T47D (cell line): ENCODE measurements at places on chromosomes 5 and 9.

DNA sequence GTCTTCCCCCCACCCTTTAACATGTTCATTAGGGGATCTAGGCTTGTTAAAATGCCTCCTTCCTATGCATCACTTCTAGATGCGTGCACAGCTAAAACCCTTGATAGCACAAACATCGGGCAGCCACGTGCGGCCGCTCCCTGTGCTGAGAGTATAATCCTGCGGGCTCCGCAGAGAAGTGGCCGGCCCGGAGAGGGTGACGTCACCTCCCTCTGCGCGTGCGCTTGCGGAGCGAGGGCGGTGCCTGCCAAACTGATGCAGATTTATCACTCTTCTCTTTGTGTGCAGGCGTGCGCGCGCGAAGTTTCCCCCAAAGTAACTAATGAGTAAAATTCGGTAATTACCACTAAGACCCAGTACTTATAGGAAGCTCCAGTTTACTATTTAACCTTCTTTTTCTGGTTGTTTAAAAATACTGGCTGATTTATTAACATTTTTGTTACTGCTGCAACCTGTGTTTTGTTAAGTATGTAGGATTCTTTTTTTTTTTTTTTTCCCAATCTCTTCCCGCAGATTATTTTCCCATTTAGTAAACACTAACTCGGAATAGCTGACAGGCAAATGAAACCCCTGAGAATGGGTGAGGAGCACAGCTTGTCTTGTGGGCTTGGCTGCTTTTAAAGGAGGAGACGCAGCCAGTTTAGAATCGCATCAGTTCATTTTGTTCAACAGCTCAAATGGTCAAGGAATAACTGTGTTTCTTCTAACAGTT lies 121.6 kb downstream of the TRIO start:
- peak; percentile 64 for DNase-seq

DNA sequence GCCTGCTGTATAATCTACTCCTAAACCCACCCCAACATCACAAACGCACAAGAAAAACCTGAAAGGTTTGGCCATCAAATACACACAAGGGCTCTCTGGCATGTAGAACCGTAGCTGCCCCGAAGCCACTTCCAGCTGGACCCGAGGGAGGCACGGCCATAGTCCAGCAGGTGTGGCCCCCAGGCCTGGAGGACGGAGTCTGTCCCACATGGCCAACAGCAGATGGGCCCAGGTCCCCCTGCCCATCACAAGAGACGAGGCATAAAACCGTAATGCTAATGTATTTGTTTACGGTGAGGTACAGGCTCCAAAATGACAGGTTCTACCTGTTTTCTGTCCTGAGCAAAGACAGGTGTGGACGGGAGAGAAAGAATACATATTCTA lies 234.2 kb downstream of the SYK start:
- peak; percentile 52 for DNase-seq

GRCh38 chr5:5667136-5667554 lies 244.7 kb downstream of the ICE1 start:
- DNase-seq, result no peak

DNA sequence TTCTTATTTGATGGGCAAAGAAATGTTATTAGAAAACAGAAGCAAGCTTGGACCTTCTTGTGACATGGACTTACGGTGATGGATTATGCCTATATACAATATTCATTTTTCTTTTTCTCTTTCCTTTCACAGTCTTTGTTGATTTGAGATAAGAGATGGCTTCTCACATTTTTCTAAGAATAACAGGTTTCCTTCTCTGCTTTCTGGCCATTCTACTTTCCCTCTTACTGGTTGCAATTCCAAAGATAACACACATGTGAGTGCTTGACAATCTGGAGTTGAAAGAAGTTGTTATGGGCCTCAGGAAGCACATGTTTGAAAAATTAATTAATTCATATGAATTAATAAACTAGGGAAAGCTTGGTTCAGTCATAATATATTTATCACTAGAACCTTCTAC lies 89.8 kb upstream of the RPS23 start:
- no peak for DNase-seq

DNA sequence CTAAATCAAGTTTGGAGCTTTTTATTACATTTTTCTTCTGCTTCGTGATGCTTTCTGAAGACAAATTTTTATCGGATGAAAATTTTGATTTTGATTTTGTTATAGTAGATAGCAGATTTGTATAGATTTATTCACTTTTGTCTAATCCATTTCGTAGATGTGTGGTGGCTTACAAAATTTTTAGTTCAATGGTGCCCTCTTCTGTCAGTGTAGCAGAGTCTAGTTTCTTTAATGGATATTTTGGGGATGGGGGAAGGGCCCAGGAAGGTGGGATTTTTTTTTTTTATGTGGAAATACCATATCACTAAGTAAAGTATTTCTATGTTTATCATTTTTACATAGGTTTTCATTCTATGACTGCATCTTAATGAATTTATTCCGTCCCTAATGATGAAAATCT lies 259.9 kb upstream of the TARS1 start:
- DNase-seq, result peak; percentile 14

DNA sequence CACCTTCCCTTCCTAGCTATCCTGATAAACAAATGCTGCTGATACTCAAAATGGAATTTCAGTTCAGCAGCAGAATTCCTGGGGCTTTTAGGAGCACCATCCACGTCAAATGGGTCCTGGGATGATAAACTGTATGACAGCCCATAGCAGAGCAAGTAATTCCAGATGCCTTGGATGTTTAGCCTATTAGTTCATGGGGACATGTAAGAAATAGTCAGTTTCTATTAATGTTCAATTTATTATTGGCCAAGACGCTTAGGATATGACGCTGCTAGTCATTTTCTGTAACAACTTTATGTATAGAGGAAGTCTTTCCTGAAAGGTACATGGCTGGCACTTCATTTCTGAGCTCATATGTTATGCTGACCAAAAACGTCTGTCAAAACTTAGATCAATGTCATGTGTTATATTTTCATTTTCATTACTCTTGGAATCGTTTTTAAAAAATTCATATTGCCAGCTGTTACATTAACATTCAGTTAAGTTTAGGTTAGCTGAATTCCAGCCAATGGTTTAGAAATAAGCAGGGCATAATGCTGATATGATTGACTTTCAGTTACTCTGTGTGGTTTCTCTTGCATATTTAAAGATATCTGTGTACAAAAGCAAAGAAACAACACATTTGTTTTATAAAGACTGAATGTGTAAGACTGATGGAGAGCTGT lies 243.8 kb downstream of the CSNK1G3 start:
- no peak for DNase-seq

DNA sequence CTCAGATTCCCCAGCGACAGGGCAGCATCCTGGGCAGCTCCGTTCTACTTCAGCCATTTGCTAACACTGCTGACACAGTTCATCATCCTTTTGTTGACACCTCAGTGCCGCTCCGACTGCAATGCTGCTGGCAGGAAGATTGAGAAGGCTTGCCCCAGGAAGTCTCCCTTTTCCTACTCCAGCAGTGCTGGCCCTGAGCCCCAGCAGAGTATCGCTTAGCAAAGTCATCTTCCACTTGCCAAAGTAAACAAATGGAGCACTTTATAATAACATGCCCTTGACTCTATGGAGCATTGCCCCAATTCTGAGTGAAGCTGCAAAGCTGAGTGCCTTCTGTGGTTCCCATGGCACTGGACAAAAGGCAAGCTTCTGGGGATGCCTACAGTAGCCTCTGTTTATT lies 32.2 kb downstream of the PRLR start:
- no peak for DNase-seq
